ENCODE measurements at places on chromosomes 5 and 9.

DNA sequence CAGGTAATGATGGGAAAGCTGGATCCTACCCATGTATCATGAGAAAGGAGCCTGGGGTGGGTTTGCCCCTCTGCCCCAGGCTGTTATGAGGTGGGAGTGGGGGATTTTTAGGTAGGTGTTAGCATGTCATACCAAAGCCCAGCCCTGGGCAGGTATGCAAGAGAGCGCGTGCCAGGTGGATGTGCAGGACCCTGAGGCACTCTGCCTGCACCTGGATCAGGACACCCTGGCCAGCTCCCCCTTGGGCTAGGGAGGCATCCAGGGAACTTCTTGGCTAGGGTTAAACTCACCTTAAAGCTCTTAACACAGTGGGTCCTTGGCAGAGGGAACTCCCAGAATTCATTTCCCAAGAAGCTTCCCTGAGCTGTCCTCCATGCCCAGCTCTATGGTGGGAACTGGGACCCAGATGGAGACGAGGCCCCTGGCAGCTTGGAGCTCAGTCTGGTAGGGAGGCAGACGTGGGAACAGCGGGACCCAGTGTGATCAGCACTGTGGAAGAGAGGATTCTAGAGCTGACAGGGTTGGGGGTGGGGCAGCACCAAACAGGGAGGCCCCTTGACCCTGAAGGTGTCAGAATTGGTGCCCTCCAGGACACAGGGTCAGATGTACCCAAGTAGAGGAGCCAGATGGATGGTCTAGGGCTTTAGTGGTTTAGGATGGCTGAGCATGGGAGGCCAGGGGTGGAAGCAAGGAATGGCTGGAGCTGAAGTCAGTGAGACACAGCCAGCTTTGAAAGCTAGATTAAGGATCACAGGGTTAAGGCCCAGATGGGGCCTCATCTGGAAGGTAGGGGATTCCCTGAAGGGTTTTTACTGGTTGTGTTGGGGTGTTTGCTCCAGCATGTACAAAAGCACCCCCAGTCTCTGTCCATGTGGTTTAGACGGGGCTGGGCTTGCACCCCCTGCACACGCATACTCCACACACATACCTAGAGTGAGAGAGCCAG is 2.2 kb upstream of the PRR7 start:
- no peak for DNase-seq

- no peak for DNase-seq
Measured at GRCh38 chr5:17021602-17021932, 85.5 kb upstream of the MYO10 start.

GRCh38 chr5:30069441-30070263 is 1123.8 kb upstream of the CDH6 start:
- DNase-seq = no peak

GRCh38 chr5:174490728-174491127 is 233.7 kb upstream of the MSX2 start:
- no peak for DNase-seq

DNA sequence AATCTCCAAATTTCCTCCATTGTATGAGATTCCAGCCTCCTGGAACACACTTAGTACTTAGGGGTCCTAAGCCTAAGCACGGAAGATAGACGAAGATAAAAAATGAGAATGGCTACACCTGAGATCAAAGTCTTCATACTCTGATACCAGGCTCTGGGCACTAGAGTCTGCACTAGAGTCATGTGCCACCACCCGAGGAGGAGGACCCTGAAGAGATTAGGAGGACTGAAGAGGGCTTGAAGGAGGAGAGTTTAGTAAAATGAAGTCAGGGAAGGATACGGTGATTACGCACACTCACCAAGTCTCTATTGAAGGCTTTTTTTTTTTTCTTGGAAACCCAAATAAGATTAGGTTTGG is 573 bp upstream of the SPATA24 start:
- DNase-seq = no peak

DNA sequence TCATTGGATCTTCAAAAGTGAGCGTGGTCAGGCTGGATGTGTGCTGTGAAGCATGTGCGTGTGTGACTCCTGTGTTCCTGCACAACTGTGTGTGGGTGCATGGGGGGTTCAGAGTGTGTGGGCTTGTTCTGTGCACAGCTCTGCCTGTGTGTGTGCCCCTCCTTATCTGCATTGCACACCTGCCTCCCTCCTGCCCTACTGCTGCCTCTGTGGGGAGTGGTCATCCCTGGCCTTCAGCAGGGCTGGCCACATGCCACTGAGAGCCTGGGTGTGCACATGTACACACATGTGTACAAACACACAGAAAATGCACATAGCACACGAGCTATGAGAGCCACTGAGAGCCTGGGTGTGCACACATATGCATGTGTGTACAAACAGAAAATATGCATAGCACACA is 92.1 kb downstream of the CACNA1B start:
- no peak for DNase-seq

- peak; percentile 49 for DNase-seq
Measured at GRCh38 chr5:40223884-40224402, 455.8 kb upstream of the PTGER4 start.

- DNase-seq = no peak
Measured at GRCh38 chr9:85443190-85443598, 298.6 kb downstream of the AGTPBP1 start.

DNA sequence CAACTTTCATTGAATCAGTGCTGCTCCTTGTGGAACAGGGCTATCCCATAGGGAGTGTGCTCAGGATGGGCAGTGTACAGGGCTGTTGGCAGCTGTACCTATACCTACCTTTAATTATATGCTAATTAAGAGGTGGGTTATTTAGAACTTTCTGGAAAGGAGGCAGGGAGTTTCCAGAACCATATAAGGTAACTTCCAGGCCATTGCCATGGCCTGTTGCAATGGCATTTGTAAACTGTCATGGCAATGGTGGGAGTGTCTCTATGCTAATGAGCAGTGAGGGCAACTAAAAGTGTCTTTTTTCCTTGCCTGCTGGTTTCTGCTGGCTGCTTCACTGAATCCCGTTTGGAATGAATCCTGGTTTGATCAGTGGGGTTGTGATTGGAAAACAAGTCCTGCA is 2.3 kb upstream of the ARHGAP26 start:
- DNase-seq = no peak

DNA sequence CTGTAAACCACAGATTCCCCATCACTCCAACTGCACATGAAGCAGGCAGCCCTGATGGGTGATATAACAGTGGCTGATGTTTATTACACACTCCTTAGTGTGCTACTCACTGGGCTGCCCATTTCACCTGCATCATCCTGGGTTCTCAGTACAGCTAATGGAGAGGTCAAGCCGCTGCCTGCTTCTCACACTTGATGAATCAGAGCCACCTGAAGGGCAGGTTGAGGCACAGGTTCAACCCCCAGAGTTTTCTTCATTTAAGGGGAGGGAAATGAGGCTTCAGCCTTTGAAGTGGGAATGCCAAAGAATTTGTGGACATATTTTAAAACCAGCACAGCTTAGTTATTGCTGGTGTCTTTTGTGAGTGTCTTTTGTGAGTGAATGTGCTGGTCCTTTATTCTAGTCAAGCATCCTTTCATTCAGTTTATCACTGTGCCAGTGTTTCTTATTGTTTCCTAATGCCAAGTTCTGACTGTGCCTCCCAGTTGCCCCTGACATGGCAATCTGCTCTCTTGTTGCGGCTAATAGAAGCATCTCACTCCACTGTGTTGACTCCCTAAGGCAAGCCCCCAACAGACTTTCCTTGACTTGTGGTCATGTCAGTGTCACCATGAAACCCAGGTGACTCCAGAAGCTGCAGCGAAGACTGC is 109.2 kb downstream of the FBXL7 start:
- DNase-seq = no peak

GRCh38 chr9:5832071-5832537 is 813 bp downstream of the ERMP1 start:
- DNase-seq = no peak

DNA sequence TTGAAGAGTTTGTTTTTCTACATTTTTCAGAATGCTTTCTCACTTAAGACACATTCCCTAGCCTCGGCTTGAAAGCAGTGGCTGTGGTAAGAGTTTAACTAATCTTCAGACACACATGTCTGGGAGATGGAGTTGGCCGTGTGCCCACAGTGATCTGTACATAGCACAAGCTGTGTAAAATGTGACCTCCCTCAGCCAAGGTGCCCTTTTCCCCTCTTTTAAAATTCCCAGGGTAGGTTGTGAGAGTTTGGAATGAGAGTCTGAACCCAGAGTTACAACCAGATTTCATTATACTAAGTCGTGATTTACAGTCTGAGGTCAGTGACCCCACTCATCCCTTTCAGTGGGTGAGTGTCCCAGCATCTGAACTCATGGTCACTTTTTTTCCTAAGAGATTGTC is 230.4 kb downstream of the DOCK8 start:
- peak; percentile 10 for DNase-seq

GRCh38 chr5:40801771-40802562 is 3.8 kb upstream of the PRKAA1 start:
- DNase-seq = no peak

DNA sequence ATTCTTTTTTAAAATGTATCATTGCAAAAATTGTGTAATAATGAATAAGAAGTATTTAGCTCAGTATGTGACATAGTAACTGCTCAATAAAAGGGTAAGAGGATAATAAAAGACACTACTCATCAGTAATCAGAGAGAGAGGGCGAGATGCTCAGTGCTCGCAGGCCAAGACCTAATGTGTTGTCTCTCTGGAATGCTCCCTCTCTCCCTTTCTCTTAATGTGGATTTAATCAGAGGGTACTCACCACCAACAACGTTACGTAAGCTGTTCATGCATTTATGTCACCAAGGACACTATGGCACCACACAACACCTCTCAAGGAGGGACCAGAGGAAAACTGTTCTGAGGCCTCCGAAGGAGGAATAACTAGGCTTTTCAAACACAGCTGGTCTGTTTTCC is 42.5 kb downstream of the WHRN start:
- DNase-seq = peak; percentile 43

GRCh38 chr9:69745716-69746437 is 13.9 kb downstream of the PTAR1 start:
- peak; percentile 23 for DNase-seq

GRCh38 chr5:59069438-59070079 is 486.7 kb downstream of the RAB3C start:
- peak; percentile 78 for DNase-seq

Data from GM03348 (cell line).